ENCODE measurements at places on chromosomes 2 and 18.

GRCh38 chr2:97701851-97702465 lies 11.4 kb upstream of the ZAP70 start:
- no peak for DNase-seq

- DNase-seq, result no peak
Measured at GRCh38 chr18:10797896-10798295, 272.1 kb downstream of the NAPG start.

- DNase-seq, result peak; percentile 57
Measured at GRCh38 chr18:76376668-76377358, 118.2 kb downstream of the ZNF516 start.

- no peak for DNase-seq
Measured at GRCh38 chr18:61935362-61935761, 42.6 kb upstream of the RNF152 start.

GRCh38 chr2:117967977-117968718 lies 45.7 kb downstream of the CCDC93 start:
- no peak for DNase-seq

DNA sequence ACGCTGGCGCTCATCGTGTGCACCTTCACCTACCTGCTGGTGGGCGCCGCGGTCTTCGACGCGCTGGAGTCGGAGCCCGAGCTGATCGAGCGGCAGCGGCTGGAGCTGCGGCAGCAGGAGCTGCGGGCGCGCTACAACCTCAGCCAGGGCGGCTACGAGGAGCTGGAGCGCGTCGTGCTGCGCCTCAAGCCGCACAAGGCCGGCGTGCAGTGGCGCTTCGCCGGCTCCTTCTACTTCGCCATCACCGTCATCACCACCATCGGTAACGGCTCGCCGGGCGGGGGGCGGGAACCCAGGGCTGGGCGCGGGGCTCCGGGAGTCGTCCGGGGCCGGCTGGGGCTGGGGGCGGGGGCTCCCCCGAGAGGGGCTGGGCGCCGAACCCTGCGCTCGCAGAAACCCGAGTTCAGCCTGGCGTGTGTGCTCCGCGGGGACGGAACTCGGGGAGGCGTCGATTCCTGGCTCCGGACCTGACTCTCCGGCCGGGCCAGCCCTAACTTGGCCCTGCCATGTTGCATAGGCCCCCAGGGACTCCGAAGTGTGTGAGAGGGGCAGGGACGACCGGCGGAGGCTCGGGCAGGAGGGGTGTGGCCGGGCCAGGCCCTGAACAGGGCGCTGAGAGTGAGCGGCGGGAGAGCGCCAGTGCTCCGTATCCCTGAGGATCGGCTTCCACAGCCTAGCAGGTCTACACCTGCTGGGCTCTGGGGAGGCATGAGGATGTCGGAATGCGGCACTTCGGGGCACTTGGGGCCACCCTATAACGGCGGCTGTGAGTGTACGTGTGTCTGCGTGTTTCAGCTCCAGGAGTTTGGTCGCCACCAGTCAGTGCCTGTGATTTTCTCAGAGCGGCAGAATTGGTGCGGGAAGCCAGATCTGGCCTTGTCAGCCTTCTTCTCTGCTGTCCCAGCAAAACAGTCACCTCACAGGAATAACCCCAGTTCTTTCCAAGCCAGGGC lies 651 bp downstream of the KCNK3 start:
- no peak for DNase-seq

GRCh38 chr2:2758793-2759367 lies 427.8 kb upstream of the MYT1L start:
- no peak for DNase-seq

DNA sequence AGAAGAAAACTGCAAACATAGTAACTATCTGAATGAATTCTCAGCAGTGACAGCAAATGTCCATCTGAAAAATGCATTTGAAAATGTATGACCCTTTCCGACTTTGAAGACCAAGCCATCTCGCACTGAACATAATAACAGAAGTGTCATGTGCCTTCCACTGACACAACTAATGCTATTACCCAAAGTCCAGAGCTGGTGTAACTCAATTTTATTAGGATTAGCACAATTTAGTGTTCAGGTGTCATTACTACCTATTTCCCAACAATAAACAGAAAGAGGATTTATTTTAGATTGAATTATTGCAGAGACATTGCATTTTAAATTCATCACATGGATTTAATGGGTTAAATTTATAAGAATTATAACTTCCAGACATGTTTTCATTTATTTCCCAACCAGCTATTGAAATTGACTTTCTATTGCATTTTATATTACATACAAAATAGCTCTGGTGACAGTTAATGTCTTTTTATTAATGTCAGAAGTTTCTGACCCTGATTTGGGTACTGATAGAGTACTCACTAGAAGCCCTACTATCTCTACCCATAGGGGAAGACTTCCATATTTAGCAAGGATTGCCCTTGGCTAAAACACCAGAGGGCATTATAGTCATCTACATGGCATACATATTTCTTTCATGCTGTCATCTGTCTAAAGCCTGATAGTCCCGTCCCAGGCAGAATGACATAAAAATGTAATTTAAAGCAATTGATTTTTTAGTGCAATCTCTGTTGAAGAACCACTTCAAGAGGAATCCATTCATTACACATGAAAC lies 7.0 kb upstream of the STK39 start:
- DNase-seq, result no peak

DNA sequence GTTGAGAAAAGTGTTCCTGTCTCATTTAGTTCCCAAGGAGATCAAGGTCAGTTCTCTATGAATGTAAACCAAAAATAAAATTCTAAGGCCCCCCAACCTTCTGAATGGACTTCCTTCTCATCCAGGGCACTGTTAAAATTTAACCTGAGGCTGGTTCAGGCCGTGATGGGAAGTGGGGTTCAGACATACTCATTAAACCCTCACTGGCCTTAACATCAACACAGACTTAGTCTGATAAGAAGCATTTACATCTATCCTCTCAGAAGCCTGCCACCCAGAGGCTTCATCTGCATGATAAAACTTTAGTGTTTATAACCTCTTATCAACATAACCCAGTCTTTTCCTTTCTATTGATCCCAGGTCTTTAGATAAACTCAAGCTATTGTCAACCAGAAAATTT lies 22.4 kb downstream of the ITSN2 start:
- DNase-seq, result no peak

GRCh38 chr18:38497266-38497665 lies 931.7 kb upstream of the CELF4 start:
- DNase-seq, result no peak

DNA sequence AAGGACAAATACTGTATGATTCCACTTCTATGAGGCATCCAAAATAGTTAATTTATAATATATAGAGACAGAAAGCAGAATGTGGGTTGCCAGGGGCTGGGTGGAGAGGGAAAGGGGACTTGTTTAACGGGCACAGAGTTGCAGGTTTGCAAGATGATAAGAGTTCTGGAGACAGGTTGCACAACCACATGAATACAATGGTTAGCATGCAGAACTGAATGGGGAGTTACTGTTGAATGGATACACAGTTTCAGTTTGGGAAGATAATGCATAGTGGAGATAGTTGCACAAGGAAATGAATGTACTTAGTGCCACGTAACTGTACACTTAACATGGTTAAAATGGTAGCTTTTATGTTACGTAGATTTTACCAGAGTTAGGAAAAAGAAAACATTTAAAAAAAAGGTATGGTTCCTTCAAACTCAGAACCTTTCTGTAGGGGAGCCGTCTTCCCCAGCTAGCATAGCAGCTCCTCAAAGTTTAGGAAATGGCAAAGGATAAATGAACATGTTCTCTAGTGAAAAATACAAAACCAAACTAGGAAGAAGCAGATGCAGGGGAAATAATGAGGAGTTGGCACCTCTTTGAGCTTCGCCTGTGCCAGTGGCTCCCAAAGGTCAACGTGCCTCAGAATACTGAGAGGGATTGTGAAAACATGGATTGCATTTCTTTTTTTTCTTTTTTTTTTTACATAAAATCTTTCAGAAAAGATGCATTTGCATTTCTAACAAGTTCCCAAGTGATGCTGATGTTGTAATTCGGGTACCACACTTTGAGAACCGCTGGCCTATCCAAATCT lies 95.2 kb downstream of the ZCCHC2 start:
- DNase-seq, result no peak

DNA sequence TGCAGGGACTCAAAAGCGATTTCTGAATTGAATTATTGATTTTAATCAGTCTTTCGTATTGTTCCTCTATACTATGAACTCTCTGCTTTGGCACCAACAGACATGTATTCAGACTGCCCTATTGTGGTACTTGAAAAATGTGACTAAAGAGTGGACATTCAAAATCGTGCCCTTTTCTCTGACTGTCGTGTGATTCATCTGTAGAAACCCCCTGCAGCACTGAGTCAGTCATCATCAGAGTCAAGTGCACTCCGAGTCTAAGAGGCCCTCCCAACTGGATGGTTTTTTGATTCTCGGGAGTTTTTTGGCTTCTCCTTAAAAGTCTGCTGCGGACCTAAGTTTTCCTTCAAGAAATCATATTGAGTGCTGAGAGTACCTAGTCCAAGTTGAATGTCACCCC lies 96.4 kb upstream of the FOSL2 start:
- no peak for DNase-seq

- DNase-seq, result no peak
Measured at GRCh38 chr2:149205143-149205542, 125.2 kb upstream of the LYPD6 start.

- DNase-seq, result no peak
Measured at GRCh38 chr2:160720098-160720497, 226.5 kb upstream of the RBMS1 start.

- no peak for DNase-seq
Measured at GRCh38 chr2:53631313-53632125, 136.1 kb upstream of the CHAC2 start.

- no peak for DNase-seq
Measured at GRCh38 chr2:239009589-239009961, 161.7 kb downstream of the TWIST2 start.

DNA sequence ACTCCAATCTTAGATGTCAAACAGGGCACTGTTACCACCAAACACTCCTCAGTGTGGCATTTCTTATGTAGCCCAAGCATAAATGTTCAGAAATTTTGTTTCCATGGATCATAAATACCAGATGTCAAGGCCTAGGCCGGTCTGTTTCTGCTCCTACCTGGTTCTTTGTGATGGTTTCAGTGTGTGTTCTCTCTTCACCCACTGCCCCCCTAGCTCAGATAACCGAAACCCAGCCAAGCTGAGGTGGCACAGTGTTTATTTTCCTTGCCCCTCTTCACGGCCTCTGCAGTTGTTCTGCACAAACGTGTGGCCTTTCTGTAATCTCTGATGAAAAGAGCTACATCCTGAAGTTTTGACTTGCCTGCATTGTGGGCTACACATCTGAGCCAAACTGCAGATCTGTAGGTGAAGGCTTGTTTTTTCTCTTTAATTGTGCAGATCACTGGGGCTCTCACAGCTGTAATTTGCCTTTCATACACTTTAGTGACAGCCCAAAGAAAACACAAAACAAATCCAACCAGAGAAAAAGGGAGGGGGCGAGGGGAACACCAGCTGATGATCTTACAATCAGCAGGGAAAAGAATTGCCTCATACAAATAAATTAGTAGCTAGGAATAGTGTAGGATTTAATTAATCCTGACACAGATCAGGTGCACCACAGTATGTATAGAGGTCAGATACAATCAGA lies 99.1 kb downstream of the NRP2 start:
- DNase-seq, result no peak

GRCh38 chr18:3508576-3509549 lies 58.9 kb downstream of the TGIF1 start:
- no peak for DNase-seq

- DNase-seq, result no peak
Measured at GRCh38 chr2:168992026-168992425, 39.1 kb downstream of the ABCB11 start.

- DNase-seq, result no peak
Measured at GRCh38 chr2:65662654-65663432, 230.4 kb upstream of the SPRED2 start.

DNA sequence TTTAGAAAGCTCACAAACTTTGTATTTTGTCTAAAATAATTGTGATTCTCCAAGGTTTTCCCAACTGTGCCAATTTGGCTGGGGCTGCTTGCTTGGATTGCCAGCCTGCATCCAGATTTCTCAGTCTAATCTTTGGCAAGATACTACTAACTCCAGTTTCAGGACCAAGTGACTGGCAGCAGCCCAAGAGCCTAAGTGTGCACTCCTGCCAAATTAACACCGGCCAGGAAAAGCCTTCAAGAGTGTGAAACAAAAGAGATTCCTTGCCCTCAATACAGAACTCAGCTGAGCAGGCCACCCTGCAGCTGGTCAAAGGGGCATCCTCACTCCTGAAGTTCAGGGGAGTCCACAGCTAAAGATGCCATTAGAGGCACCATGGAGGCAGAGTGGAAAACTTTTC lies 589.0 kb upstream of the ACVR2A start:
- DNase-seq, result no peak

DNA sequence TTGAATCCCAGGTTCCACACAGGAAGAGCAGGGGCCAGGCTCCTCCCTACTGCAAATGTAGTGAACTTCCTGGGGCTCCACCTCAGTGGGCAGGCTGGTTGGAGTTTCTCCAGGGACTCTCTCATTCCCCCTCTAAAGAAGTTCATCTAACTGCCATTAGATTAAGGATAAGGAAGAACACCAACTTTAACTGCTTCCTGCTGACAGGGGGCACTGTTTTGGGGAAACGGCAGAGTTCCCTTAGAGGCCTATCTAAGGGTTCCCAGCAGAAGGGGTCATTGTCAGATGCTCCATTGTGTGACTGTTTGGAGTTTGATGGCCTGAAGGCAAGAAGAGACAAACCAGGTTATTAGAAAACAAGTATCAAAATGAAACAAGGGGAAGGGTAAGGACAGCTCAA lies 2159.7 kb upstream of the PIK3C3 start:
- no peak for DNase-seq

DNA sequence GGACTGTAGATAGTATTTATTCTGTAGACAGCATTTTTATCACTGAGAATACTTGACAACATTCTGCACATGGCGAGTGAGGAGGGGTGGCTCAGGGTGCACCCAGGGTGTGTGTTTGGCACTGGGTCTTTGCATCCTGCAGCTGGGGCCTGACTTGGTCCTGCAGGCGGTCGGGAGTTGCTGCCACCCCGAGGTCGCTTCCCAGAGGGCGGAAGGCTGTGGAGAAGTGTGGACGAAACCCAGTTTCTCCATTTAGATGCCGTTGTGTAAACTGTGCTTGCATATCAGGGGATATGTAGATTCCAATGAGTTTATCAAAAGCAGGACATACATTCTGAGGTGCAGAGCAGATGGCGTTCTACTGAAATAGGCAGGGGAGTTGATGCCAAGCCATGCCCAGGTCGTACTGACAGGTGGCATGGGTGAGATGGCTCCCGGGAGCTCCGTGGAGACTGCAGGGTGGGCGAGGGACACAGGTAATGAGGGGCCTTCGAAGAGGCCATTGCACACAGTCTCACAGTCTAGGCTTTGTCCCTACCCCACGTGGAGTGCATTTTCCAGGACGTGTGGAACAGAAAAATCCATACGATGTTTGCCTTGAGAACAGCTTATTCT lies 74.5 kb downstream of the RTP5 start:
- DNase-seq, result no peak

Data from stimulated activated CD4-positive, alpha-beta T cell treated with anti-CD3 and anti-CD28 coated beads, Interleukin-12 subunit alpha, Interleukin-12 subunit beta, amount 100 ng/mL, for 24 hours (primary cell).